ENCODE measurements at places on chromosomes 7 and 10.

GRCh38 chr7:22357311-22358175 lies 589 bp upstream of the RAPGEF5 start:
- DNase-seq, result peak; percentile 5

- DNase-seq, result no peak
Measured at GRCh38 chr10:128525936-128526335, 399.7 kb upstream of the MKI67 start.

GRCh38 chr7:34208878-34209621 lies 303.7 kb downstream of the BMPER start:
- no peak for DNase-seq

DNA sequence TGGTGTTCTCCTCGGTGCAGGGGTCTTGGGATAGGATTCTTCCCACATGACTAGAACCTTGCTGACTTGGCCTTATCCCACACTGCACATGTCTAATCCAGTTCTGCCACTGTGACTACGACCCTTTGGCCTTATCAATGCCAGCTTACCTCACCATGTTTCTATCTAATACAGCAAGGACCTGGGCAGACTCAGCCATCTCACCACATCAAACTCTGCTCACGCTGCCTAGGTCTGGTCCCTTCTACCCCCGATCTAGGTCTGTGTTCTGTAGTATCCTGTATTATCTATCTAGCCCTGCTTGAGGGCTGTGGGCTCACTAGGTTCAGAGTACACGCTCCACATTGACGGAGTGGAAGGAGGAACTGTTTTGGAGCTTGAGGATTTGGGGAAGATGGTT lies 282.4 kb downstream of the HPSE2 start:
- DNase-seq, result no peak

DNA sequence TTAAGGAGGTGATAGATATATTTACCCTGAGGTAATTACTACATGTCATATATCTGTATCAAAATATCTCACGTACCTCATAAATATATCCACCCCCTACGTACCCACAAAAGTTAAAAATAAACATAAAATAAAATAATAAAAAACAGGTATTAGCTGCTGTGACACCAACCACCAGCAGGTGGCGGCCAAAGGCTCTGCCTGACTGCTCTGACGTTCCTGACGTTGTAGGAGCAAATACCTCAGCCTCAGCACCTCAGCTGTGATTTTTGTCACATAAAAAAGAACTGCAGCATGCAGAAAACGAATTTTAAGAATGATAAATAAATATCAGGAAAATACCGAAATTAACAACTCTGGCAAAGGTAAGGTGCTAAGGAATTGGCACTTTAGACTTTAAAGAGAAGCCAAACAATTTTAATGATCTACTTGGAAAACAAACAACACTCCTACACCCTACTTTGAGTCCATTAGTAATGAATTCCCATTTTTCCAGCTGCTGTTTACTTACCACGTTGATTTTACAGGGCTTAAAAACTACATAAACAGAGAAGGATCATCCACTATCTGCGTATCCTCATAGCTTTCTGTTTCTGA lies 125.4 kb upstream of the TARP start:
- peak; percentile 56 for DNase-seq

DNA sequence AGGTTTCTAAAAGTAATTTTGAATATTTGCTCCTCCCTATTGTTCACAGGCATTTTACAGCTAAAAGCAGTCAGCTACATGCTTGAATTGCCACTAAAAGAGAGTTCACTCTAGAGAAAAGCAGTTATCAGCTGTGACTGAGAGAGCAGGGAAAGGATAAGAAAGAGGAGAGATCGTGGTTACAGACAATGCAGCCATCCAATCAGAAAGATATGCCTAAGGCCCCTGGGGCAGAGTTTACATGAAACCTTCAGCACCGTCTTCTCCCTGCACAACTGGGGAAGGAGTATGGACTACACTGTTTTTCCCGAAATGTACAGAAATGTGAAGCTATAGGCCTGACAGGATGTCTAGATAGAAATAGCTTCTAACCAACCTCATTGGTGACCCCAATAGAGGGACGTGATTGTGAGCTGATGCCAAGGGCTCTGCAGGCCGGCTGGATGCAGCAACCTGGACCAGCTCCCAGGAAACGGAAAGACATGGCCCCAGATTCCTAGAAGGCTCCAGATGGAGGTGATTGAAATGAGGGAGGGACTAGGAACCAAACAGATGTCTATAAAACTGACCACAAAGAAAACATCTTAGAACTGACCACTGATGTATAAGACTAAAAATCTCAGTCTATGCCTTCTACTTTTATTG lies 3.2 kb upstream of the VSTM4 start:
- no peak for DNase-seq

- DNase-seq, result no peak
Measured at GRCh38 chr10:82331716-82332115, 456.7 kb downstream of the NRG3 start.

DNA sequence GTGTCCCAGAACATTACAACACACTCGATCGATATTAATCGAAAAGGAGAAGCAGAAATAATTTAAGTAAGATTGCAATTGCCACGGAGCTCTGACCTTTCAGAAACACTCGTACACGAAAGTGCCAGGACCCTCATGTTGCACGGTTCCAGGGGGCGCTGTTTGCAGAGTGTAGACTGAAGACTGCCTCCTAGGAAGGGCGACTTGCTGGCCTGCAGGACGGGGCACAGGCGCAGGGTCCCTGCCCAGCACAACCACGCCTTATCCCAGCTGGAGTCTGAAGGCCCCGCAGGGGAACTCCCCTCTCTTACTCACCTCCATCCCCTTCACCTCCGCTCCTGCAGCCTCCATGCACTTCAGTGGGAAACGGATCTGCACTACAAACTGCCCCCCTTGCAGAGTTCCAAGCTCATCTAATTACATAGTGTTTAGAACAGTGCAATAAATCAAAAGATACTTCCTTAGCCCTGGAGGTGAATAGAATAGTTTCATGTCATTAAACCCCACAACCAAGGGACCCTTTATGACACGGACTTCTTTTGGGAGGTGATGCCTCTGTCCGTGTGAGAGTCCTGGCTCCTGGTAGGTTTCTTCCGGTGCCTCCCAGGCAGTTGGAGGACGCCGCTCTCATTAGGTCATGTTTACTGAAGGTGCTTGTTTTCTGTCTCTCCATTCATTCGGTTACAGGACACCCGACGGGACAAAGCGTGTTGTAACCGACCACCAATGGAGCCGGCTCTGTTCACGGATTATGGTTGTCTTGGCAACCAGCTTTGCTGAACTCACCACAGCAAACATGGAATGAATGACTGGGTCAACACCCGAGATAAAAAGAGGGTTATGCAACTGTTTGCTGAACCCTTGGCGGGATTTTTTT lies 262.2 kb downstream of the BAMBI start:
- DNase-seq, result peak; percentile 85

DNA sequence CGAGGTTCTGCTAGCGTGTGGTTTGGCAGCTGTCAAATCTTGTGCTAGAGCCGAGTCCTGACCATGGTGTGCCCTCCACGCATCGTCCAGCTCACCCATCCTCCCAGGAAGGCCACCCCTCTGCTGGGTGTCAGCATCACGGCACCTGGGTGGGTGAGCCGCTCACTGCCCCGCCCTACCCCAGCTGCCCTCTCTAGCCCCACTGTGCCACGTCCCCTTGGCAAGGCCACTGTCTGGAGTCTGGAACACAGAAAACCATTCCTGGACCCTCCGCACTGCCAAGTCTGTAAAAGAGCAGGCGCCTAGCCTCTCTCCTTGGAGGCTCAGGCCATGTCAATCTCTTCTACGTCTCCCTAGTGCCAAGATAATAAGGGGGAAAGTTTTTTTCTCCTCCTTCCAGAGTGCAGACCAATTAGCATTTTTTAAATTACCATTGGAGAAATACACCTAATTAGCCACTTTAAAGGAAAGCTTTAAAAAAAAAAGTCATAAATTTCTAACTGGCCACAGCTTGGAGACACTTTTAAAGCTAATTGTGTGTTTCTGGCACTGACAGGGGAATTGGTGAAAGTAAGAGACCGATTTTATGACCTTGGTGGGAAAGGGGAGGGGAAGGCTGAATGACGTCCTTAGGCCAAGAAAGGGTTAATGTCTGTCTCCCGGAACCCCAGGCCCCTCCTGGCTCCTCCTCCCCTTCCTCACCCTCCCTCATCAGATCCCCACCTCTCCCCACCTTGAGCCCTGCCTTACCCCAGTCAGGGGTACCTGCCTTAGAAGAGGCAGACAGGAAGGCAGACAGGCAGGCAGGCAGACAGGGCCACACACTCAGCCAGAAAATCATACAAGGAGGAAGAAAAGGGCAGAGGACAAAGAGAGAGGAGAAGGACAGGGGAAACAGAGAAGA lies 151.2 kb downstream of the PLXNA4 start:
- DNase-seq, result no peak

DNA sequence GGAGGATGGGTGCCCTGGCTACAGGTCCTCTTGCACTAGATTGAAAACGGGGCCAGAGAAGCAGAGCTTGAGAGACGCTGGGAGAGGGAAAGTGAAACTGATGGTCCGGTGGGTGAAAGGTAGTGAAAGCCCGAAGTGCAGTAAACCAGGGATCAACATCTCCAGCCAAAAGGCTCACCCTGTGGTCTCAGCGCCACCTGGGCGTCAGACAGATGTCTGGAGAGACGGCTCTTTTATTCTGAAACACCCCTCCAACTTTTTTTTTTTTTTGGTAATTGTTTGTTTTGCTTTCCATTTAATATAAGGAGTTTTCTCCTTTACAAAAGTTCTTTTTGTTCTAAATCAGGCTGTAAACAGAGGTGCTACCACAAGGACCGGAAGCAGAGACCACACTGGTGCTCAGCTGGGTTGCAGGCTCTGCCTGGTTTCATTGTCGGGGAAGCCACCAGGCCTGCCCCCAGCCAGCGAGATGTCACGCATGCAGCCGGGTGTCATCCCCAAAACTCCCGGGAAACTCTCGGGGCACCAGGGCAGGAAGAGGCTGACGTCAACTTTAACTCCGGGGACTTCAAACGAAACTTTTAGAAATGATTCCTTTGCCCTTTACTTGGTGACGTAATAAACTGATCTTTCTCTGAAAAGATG lies 11.2 kb downstream of the IL2RA start:
- DNase-seq, result no peak

- DNase-seq, result peak; percentile 88
Measured at GRCh38 chr7:9488555-9488954, 1055.1 kb downstream of the NXPH1 start.

- DNase-seq, result no peak
Measured at GRCh38 chr7:69418869-69419670, 179.2 kb upstream of the AUTS2 start.

- no peak for DNase-seq
Measured at GRCh38 chr7:80444811-80445210, 67.1 kb downstream of the GNAT3 start.

- DNase-seq, result no peak
Measured at GRCh38 chr7:16562456-16563220, 36.0 kb downstream of the LRRC72 start.

DNA sequence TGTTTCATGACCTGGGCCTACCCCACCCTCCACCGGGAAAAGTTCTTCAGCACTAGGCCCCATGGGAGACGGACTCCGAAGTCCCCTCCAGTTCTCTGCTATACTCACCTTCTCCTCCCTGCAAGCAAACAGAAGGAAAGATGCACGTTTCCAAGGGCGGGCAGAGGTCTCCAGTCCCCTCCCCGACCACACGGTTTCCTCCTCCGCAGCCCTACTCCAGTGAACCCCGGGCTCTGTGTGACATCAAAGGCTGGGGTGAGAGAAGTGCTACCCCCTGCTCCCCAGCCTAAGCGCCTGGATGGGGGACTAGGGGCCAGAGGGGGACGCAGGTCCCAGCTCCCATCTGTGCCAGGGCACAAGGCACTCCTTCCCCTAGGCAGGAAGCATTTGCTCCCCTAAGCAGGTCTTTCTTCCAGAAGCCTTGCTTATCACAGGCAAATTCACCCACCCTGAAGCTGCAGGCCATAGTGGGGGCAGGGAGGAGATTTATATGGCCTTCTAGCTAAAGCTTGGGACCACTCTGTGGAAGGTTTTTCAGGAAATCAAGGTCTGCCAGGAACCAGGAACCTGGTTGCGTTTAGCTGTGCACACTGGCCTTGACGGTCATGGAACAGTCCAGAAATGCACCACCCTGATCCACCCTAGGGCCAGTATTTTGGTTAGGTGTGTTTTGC lies 52.8 kb downstream of the ASB13 start:
- no peak for DNase-seq

DNA sequence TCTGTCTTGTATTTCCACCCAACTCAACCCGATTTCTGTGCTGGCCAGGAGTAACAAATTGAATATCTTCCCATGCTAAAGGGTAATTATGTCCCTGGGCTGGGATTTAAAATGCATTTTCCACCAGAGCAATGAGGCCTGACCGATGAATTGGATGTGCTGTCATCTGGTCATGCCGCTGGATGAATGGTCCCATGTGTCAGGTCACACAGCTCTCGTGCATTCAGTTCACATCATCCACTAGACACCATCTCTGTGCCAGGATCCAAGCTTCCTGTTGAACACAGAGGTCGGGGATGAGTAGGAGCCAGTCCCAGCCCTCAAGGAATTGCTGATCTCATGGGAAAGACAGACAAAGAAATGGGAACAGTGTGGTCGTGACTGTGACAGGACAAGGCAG lies 200.8 kb downstream of the ADRA2A start:
- no peak for DNase-seq

DNA sequence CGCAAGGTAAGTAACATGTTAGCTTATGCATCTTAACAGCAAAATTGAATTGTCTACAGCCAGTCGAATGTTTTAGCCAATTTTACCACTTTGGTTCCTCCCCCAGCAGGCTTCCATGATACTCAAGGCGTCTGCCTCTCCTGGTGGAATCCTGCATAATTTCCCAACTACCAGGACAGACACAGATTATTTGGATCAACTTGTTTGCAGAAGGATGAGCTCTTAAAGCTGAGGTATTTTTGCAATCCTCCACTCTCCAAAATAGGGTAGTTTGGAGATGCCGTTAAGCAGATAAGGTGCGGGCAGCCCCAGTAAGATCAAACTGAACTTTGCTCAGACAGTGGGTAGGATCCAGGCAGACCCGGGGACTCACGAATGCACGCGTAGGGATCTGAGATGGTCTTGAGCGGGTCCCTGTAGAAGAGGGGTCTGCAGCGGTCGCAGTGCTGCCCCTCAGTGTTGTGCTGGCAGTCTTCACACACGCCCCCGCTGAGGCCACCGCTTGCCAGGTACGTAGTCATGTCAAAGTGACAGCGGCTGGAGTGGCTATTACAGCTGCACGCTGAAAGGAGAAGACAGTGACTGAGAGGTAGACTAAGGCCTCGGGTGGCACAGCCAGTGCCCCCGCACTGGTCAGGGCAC lies 27.4 kb downstream of the LAMB4 start:
- DNase-seq, result no peak

GRCh38 chr10:69503896-69504265 lies 52.6 kb downstream of the TSPAN15 start:
- no peak for DNase-seq

- DNase-seq, result peak; percentile 18
Measured at GRCh38 chr10:86684331-86685097, 16.2 kb downstream of the LDB3 start.

GRCh38 chr10:63137306-63137705 lies 4.2 kb downstream of the NRBF2 start:
- DNase-seq, result peak; percentile 68

GRCh38 chr10:43980313-43980712 lies 331.6 kb upstream of the ZNF32 start:
- DNase-seq, result no peak

GRCh38 chr7:131244259-131244852 lies 83.3 kb upstream of the MKLN1 start:
- peak; percentile 97 for DNase-seq

All from fibroblast of lung (primary cell).